ENCODE measurements at places on chromosomes 2 and 18.

- no peak for DNase-seq
These were observed 87.2 kb downstream of the SLC5A7 start for GRCh38 chr2:108073415-108074072.

DNA sequence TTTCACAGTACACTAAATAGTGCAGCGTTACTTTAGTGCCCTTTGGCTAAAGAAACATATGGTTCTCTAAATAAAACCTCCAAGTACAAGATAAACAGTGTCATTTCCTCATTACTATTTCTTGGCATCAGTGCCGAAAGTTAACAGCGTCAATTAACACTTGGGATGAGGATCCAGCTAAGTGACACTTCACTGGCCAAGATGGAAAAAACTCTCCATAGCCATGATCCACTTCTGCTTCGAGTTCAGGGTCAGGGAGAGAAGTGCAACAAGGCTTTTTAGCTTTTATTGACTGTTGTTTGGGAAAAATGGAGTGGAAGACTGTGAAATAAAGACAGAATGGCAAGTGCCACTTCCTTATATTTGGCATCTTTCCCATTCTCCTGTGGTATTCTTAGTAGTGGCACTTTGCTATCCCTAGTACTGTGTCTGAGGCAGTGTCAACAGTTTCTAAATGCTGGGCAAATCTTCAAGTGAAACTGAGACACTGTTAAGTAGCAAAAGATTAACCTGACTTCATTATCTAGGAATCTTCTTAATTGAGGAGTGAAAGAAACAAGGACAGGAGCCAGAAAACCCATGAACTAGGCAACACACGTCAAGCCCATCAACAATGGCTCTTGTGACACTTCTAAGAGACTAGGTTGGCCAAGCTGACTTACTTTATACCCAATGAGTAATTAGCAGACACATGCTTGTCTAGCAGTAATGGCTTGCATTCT lies 222.5 kb upstream of the SESTD1 start:
- no peak for DNase-seq

DNA sequence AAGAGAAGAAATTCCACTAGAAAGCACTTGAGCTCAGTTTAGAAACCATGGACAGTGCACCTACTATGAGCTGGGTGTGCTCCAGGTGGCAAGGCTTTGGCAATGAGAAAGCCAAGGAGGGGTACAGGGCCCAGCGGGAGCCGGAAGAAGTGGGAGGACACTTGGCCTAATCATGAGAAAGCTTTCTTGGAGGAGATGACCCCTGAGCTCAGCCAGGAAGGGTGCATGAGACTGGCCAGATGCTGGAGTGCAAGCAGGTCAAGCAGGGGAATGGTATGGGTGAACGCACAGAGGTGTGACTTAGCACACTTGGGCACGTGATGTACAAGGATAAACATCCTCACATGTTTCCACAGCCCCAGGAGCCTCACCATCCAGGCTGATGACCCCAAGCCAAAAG lies 97.2 kb upstream of the GLI2 start:
- DNase-seq = no peak

DNA sequence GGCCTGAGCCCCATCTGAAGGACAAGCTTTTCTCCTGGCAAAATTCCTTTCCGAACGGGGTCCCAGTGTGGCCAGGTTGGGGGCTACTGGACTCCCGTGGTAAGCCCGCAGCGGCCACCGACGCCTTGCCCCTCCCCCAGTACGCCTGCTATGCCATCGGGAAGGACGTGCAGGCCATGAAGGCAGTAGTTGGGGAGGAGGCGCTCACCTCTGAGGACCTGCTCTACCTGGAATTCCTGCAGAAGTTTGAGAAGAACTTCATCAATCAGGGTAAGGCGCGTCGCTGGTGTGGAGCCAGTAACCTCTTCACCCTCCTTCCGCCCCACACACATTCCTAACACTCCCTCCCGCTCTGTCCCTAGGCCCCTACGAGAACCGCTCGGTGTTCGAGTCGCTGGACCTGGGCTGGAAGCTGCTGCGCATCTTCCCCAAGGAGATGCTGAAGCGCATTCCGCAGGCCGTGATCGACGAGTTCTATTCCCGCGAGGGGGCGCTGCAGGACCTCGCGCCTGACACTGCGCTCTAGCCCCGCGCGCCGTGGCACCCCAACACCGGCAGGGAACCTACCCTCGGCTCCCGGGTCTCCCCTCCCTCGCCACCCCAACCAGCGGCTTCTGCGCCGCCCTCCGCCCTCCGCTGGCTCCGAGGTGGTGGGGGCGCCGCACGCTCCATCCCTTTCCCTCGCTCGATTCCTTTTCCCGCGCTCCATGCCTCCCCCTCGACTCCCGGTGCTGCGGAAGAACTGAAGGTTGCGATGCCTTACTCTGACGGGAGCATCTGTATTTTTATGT lies 13.6 kb upstream of the ANKRD53 start:
- peak; percentile 77 for DNase-seq

DNA sequence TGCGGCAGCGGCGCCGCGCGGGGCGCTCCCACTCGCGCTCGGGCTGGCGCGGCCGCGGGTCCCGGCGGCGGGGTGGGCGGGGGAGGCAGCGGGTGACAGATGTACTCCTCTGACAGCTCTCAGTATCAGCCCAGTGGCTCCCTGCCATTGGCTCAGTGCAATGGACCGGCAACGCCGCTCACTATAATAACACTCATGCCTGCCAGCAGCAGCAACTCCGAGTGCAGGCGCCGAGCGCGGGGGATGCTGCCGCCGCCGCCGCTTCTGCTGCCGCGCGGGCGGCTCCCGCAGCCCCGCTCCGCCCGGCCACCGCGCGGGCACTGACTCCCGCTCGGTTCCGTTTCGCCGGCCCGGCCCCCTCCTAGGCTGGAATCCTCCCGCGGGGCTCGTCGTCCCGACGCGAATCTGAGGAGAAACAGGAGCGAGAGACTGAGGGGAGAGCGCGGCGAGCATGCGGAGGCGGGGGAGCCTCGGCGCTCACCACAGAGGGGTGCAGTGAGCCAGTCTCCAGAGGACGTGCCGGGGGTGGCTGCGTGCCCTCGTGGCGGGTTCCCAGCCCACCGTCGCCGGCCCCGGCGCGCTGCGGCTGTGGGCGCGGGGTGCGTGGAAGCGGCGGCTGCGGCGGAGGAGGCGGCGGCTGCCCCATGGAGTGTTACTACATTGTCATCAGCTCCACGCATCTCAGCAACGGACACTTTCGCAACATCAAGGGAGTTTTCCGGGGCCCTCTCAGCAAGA lies at the start of gene ZNF804A:
Gene ZNF804A (plus strand): TSS at position 214 of the 738 bp plus-strand sequence. CDS start 431 bp downstream, at position 645.
- peak; percentile 93 for DNase-seq

DNA sequence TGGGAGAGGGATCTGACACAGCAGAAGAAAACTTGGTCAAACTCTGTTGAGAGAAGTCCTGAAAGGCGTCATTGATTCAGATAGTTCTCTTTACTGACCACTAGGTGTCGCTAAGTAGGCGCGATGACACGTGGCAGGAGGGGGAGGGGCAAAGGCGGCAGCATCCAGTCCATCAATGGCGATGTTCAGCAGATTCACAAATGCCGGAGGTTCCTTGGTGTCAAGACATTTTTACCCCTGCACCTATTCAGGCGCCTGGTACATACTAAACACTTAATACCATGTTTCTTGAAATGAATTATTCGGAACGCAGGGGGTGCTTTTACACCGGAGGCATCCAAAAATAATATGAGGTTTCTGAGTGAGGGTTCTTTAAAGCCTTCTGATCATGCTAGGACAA lies 3.0 kb upstream of the PLEK start:
- peak; percentile 86 for DNase-seq

- no peak for DNase-seq
These were observed 8.3 kb upstream of the TMEM178A start for GRCh38 chr2:39657287-39657937.

GRCh38 chr2:201448061-201448460 lies 3.2 kb downstream of the TRAK2 start:
- no peak for DNase-seq

GRCh38 chr2:8120506-8120860 lies 561.4 kb upstream of the ID2 start:
- no peak for DNase-seq

GRCh38 chr2:169670215-169670651 lies 24.0 kb downstream of the CFAP210 start:
- DNase-seq = no peak

- no peak for DNase-seq
These were observed 133.1 kb downstream of the NEDD4L start for GRCh38 chr18:58177004-58177717.

DNA sequence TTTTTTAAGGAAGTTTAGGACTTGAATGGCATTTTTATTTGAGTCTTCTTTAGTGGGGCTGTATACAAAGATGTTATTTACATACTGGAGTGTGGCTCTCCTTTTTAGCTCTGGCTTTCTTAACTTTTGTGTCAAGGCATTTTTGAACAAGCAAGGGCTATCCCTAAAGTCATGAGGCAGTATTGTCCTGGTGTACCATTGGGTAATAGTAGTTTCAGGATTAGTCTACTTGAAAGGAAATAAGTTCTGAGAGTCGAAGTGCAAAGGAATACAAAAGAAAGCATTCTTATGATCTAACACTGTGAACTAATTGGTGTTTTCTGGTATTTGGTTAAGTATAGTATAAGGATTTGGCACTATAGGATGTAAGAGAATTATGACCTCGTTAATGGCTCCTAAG lies 1.9 kb upstream of the CYP27A1 start:
- DNase-seq = no peak

- no peak for DNase-seq
These were observed 4.2 kb upstream of the CTDSP1 start for GRCh38 chr2:218395456-218395825.

- DNase-seq = no peak
These were observed 2.2 kb downstream of the RNU4ATAC start for GRCh38 chr2:121532894-121533293.

GRCh38 chr2:16303761-16304160 lies 361.9 kb downstream of the CYRIA start:
- no peak for DNase-seq

- DNase-seq = no peak
These were observed 10.3 kb downstream of the MBD5 start for GRCh38 chr2:148031152-148031551.

DNA sequence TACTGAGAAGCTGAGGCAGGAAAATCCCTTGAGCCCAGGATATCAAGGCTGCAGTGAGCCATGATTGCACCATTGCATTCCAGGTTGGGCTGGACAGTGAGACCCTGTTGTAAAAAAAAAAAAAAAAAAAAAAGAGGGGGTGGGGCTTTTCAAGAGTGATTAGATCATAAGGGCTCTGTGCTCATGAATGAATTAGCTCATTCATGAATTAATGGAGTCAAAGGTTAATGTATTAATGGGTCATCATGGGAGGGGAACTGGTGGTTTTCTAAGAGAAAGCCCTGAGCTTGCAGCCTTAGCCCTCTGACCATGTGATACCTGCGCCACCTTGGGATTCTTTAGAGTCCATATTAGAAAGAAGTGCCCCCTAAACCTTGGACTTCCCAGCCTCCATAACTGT lies 4.5 kb downstream of the SLC19A3 start:
- DNase-seq = no peak

DNA sequence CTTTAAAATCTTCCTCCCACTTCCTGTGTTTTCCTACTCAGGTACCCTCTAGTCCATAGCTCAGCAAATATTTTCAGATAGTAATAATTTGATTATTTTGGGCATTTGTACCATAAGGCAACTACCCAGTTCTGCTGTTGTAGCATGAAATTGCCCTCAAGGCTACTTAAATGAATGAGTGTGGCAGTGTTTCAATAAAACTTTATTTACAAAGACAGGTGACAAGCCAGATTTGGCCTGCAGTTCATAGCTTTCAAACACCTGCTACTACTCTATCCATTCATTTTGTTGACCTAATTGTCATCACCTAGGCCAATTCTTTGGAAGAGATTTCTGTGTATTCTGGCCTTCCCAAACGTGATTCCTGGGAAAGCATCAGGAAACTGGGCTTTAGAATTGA lies 28.9 kb downstream of the NYAP2 start:
- no peak for DNase-seq

- no peak for DNase-seq
These were observed 67.1 kb downstream of the ZBTB7C start for GRCh38 chr18:48342125-48342524.

GRCh38 chr2:134845719-134846118 lies 7.3 kb downstream of the ACMSD start:
- DNase-seq = no peak

GRCh38 chr2:226657340-226658053 lies 142.1 kb downstream of the IRS1 start:
- DNase-seq = no peak

GRCh38 chr2:143121079-143121478 lies 8.1 kb upstream of the ARHGAP15 start:
- DNase-seq = peak; percentile 14

GRCh38 chr2:47386551-47386950 lies 16.4 kb upstream of the MSH2 start:
- DNase-seq = no peak

DNA sequence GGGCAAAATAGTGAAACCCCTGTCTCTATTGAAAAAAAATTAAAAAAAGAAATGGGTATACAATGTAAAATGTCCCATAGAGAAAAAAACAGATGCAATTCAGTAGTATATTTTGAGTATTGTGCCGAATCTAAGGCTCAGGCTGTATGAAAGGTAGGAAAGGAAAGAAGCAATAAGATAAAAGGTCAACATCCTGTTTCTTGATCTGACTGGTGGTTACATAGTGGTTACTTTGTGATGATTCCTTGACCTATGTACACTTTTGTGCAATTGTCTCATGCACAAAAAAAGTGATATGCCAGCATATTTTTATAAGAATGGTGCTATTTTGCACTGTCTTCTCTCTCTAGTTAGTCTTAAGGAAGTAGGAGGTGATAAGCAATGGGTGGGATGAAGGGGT lies 1333.7 kb upstream of the TMEFF2 start:
- DNase-seq = no peak

GRCh38 chr2:41990688-41991087 lies 57.1 kb upstream of the PKDCC start:
- DNase-seq = no peak

All from inflammatory macrophage (primary cell).